ENCODE measurements at places on chromosomes 1 and 21. TPM values are rescaled to one million over a fixed set of nuclear protein-coding genes. Genes with fewer than 3 reads are reported as not detected.

Gene KCNE1
- total RNA-seq = 0.27 TPM

Gene SLC26A9
- not detected for total RNA-seq

Gene C1orf210
- not detected for total RNA-seq

Gene GBP6
- total RNA-seq = not detected

Gene TNFRSF18
- total RNA-seq = not detected

Gene ZNF593OS
- not detected for total RNA-seq

Gene FCRL1
- not detected for total RNA-seq

Gene ILDR2
- 0.14 TPM for total RNA-seq

Gene PRR9
- not detected for total RNA-seq

Gene CADM3
- total RNA-seq = 2.1 TPM

Gene TCHHL1
- not detected for total RNA-seq

Gene PRMT2
- total RNA-seq = 85.7 TPM

Gene LMO4
- total RNA-seq = 12.0 TPM

Gene C1orf174
- 34.7 TPM for total RNA-seq

Gene MAP3K6
- total RNA-seq = 10.1 TPM

Gene TMCO4
- total RNA-seq = 6.0 TPM

Gene UMODL1
- not detected for total RNA-seq

Gene TPR
- total RNA-seq = 140 TPM

Gene HEYL
- not detected for total RNA-seq

Measured in thoracic aorta endothelial cell (primary cell).